ENCODE measurements at places on chromosomes 5 and 9.
A peak's percentile ranks its signal among the peaks of the same experiment; 100 is the strongest.

DNA sequence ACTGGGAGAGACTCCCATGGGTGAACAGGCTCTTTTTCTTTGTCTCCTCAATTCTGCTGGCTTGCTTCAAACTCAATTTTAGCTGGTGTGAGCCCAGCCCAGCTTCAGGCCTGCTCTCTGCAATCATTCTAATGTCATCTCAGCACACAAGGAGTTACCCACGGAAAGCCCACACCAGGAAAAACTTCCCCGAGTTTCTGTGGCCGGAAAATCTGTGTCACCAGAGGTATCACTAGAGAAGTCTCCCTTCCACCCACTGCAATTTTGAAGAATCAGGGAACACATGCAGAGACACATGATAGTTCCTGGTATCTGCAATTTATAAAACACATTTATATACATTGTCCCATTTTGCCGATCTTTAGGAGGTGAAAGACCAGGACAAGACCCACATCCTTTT lies 13.5 kb upstream of the NDFIP1 start:
- peak; percentile 28 for DNase-seq

DNA sequence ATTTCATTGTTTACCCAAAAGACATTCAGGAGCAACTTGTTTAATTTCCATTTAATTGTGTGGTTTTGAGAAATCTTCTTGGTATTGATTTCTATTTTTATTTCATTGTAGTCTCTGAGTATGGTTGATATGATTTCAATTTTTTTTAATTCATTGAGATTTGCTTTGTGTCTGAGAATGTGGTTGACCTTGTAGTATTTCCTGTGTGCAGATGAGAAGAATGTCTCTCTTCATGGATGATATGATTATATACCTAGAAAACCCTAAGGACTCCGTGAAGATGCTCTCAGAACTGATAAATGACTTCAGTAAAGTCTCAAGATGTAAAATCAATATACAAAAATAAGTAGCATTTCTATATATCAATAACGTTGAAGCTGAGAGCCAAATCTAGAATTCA lies 202.4 kb upstream of the CDH9 start:
- DNase-seq: no peak

DNA sequence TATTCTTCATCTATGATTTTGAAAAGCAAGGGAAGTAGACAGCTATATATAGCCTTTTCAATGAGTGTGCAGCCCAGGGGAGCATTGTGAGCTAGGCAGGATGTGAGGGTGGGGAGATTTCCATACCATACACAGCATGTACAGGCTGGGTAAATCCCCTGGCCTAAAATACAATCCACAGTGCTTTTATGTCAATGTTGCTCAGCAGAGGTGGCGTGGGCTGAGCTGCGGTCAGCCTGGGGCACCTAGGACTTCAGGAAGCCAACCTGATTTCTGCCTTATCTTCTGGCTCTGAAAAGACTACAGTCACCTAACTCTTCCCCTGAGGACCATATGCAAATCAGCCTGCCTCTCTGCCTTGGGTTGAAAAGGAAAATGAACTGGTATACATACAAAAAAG lies 6.3 kb upstream of the GARIN3 start:
- DNase-seq: peak; percentile 51

GRCh38 chr5:117953272-117953671 lies 1035.1 kb downstream of the DTWD2 start:
- DNase-seq: no peak

- DNase-seq: no peak
Observed at GRCh38 chr5:95080030-95080429, 204.9 kb downstream of the MCTP1 start.

- no peak for DNase-seq
Observed at GRCh38 chr5:148484651-148485050, 100.9 kb downstream of the FBXO38 start.

- DNase-seq: no peak
Observed at GRCh38 chr9:76595645-76596044, 136.7 kb downstream of the GCNT1 start.

DNA sequence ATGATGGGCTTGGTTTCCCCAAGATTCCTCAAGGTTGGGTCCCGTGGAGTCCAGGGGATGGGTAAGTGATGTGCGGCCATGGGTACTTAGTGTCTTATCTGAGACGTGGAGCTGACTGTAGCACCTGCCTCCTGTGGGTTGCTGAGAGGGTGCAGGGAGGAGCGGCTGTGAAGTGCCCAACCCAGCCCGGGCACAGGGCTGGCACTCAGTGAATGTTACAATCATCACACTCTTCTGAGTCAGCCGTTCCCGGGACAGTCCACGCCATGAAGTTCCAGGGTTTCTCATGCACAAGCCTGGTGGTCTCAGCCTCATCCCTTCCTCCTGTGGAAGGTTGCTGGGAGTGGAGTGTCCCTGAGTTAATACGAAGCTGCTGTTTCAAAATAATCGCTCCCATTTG lies 29.1 kb downstream of the NTNG2 start:
- DNase-seq: no peak

DNA sequence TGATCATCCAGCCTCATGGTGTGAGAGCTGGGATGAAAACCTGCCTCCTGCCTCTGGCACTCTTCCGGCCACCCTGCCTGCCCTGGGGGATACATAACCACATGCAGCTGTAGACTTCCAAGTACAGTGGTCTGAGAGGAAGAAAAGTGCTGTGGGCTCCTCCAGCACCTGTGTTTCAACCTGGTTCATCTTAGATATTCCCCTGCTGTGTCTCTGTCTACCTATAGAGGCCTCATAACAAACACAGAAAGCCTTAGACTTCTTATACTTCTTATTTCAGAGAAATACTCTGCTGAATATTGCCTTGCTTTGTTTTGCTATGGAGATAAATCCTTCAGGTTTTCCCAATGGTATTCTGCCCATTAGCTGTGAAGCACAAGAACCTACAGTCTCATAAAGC lies 19.6 kb upstream of the TNFAIP8 start:
- no peak for DNase-seq

GRCh38 chr5:72883850-72884249 lies 67.4 kb downstream of the TNPO1 start:
- DNase-seq: no peak

- no peak for DNase-seq
Observed at GRCh38 chr5:142915813-142916424, 145.7 kb downstream of the ARHGAP26 start.

DNA sequence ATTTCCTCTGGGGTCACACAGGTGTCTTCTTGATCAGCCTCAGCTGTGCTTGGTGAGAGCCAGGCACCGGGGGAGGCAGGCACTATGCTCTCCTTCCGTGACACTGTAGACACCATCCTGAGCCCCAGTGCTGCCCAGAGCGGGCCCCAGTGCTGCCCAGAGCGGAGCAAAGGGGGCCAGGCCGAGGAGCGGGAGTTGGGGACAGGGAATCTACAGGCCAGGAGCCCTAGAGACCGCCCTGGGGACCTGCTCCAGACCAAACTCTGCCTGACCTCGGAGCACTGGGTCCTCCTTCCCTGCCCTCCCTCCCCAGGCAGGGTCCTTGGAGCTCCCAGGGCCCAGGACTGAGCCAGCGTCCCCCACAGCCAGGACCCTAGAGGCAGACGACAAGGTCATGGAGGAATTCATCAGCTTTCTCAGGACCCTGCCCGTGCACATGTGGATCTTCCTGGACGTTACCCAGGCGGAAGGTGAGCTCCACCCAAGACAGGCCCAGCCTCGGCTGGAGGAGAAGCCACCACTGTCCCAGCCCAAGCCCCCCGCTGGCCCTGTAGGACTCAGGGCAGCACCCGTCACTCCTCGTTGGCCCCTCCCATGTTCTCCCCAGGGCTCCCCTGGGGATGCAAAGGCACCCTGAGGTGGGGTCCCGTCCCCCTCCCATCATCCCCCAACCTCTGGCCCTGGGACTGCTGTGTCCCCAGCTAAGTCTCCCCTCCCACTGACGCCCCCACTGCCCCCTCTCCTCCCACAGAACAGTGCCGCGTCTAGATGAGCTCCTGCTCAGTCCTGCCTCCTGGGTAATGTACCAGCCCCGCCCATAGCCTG lies 30.2 kb downstream of the PAEP start:
- DNase-seq: no peak

- no peak for DNase-seq
Observed at GRCh38 chr5:158461240-158461854, 602.4 kb upstream of the CLINT1 start.

GRCh38 chr5:61719124-61719523 lies 387.1 kb downstream of the ZSWIM6 start:
- no peak for DNase-seq

DNA sequence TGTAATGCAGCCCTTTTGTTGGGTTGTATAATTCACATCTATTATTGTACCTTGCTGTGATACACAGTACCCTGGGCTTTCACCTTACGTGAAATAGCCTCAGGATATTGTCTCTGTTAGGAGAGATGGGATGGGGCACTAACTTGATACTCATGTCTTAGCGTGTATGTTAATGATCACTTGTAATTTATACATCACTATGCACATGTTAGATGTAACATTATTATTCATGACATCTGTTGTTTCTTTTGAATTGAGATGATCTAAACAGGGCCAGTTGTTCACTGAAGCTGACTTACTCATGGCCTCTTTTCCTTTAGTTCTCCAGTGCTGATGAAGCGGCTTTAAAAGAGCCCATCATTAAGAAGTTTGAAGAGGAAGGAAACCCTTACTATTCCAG lies 65.2 kb downstream of the MCCC2 start:
- DNase-seq: no peak

DNA sequence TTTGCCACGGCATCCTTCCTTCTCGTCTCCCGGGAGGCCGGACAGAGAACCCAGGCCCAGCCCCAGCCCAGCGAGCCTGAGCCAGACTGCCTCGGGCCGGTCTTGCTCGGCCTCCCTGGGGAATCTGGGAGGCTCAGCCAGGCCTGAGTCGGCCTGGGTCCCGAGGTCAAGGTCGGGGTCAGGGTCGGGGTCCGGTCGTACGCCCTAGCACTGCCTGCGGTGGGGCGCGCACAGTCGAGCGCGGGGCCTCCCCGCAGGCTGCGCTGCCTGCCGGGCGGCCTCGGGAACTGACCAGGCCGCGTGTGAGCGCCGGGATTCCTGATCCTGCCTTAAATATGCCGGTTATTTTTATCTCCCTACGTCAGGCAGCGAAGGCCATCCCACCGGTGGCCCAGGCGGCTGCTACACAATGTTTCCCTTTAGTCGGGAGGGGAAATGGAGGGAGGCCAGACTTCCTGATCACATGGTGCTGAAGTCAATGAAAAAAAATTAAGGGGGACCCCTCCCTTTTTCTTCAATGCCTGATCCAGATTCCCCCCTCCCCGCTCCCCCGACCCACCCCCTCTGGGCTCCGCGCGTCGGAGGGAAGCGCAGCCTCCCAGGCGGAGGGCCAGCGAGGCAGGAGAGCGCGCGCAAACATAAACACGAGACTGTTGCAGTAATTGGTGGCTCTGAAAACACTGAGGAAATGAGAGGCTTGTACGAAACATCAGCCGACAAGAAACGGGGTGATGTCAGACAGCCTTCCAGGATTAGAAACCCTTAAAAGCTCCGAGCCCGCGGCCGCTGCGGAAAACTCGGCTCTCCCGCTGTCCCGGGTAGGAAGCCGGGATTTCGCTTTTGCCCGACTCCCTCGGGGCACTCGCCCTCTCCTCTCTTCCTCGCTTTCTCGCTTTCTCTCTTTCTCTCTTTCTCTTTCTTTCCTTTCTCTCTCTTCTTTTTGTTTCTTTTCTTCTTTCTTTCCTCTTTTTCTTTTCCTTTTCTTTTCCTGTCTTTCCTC lies 148.2 kb upstream of the KLF4 start:
- DNase-seq: no peak

- no peak for DNase-seq
Observed at GRCh38 chr5:107072967-107073366, 597.8 kb downstream of the EFNA5 start.

- DNase-seq: no peak
Observed at GRCh38 chr5:19630876-19631275, 357.1 kb downstream of the CDH18 start.

GRCh38 chr5:31487506-31487905 lies 44.4 kb downstream of the DROSHA start:
- DNase-seq: no peak

GRCh38 chr9:105280691-105281090 lies 36.2 kb downstream of the SLC44A1 start:
- DNase-seq: no peak

GRCh38 chr5:169139480-169140050 lies 161.4 kb downstream of the SLIT3 start:
- no peak for DNase-seq

DNA sequence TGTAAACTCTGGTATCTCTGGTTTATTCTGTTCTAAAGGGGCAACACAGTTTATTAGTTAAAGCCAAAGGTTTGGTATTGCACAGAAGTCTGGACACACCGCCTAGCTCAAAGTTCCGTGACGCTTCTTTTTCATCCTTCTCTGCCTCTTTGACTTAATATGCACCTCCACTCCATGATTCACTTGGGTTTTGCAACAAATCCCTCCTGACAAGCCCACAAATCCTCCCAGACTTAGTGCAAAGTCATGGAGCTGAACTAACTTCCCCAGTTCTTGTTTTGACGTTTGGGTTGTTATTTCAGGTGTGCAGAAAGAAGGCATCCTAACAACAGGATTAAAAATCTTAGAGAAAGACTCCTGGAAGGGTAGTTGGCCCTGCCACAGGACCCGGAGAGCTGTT lies 441.6 kb upstream of the DMAC1 start:
- no peak for DNase-seq

GRCh38 chr5:170581211-170581610 lies 77.4 kb downstream of the KCNIP1 start:
- DNase-seq: no peak

GRCh38 chr5:42242210-42242609 lies 181.0 kb upstream of the GHR start:
- no peak for DNase-seq

GRCh38 chr9:33105959-33106358 lies 29.5 kb upstream of the SMU1 start:
- no peak for DNase-seq

DNA sequence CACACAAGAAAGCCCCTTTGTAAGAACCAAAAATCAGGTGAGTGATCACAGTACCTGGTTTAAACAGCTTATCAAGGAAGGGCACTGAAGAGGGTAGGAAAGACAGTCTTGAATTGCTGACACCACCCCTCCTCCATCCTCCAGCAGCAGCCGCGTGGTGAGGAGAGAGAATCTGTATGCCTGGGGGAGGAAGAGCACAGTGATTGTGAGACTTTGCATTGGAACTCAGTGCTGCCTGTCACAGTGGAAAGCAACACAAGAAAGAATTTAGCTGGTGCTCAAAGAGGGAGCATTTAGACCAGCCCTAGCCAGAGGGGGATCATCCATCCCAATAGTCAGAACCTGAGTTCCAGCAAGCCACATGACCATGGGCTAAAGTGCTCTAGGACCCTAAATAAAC lies 11.6 kb upstream of the STX17 start:
- no peak for DNase-seq

DNA sequence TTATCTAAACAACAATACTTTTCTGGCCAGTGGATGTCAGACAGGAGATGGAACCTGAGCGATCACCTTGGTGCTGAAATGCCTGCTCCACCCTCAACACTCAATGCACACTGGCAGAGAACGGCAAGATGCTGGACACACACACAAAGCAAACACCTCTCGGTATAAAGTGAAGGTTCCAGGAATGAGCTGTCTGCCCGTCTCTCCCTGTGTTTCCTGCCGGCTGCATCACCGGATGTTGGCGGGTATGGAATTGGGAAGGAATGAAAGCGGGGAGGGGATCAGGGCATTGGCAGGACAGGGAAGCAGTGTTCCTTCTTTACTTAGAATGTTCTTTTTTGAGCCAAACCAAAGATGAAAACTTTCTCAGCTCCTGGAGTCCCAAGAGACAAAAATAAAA lies 59.2 kb downstream of the MED10 start:
- DNase-seq: no peak

GRCh38 chr5:29054282-29054681 lies 2015.9 kb upstream of the CDH9 start:
- no peak for DNase-seq

- no peak for DNase-seq
Observed at GRCh38 chr5:148469501-148469935, 85.8 kb downstream of the FBXO38 start.

Measured in T-helper 9 cell (primary cell).